Thoracic aorta (tissue), 2 donors: ENCODE measurements at places on chromosomes 16 and 17.
A peak's percentile ranks its signal among the peaks of the same experiment; 100 is the strongest.

DNA sequence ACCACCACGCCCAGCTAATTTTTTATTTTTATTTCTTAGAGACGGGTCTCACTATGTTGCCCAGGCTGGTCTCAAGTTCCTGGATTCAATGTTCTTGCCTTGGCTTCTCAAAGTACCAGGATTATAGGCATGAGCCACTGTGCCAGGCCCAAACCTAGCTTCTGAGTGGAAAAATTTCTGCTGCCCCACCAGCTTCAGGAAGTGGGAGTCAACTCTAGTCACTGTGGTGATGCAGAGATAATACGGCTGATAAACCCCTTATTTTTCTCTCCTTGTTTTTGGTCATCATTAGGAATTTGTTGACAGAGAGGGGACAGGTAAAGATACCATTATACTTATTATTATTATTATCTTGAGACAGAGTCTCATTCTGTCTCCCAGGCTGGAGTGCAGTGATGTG is 27.8 kb upstream of the PHOSPHO1 start:
- no peak for DNase-seq

GRCh38 chr17:58325289-58325726 is 3.3 kb downstream of the TSPOAP1 start:
- no peak for DNase-seq

DNA sequence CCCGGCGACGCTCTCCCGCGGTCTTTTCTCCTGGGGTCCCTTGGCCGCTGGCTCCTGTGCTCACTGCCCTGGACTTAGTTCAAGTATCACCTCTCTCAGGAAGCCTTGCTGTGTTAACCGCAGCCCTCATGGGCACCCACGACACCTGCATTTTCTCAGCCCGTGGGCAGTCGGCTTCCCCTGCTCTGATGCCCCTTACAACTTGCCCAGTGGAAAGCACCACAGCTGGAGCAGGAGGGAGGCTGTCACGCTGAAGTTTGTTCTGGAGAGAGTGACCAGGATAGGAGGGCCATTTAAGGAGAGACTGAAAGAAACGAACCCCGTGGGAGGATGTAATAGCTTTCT is 395 bp downstream of the STXBP4 start:
- DNase-seq: no peak

- no peak for DNase-seq
Observed at GRCh38 chr16:77234611-77235010, 35.4 kb downstream of the SYCE1L start.

GRCh38 chr16:49409121-49409520 is 35.5 kb downstream of the C16orf78 start:
- DNase-seq: no peak

- DNase-seq: no peak
Observed at GRCh38 chr17:82752371-82753200, 721 bp downstream of the TBCD start.

GRCh38 chr16:86809458-86809955 is 231.2 kb downstream of the FOXL1 start:
- DNase-seq: no peak

DNA sequence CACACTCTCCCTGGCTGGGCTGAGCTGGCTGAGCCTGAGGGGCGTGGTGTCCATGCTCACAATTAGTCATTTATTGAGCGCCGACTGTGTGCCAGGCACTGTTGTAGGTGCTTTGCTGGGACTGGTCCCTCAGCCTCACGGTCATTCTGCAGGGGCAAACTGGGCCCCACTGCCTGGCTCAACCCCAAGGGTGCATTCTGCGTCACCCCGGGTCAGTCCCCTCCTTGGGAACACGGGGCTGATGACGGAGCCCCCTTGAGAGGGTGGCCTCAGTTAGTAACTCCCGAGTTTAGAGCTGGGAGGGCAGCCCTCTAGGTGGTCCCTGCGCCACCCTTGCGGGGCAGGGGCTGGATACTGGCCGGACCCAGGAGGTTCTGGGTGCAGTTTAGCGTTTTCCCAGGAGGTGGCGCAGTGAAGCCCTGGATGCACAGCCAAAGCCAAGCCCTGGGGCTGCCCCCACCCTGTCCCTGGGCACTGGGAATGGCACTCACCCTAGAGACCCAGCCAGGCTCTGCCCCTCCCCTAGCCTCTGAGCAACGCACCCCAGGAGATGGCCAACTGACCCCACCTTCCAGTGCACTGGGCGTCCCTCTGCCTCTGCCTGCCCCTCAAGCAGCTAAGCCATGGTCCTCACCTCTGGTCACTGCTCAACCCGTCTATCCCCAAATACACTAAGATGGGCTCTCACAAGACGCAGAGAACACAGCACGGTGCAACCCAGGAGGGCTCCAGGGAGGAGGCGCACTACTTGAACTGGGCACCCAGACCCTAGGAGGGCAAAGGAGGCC is 243.2 kb upstream of the GSE1 start:
- peak; percentile 32 for DNase-seq

GRCh38 chr16:53281280-53281679 is 153.0 kb upstream of the RBL2 start:
- no peak for DNase-seq

DNA sequence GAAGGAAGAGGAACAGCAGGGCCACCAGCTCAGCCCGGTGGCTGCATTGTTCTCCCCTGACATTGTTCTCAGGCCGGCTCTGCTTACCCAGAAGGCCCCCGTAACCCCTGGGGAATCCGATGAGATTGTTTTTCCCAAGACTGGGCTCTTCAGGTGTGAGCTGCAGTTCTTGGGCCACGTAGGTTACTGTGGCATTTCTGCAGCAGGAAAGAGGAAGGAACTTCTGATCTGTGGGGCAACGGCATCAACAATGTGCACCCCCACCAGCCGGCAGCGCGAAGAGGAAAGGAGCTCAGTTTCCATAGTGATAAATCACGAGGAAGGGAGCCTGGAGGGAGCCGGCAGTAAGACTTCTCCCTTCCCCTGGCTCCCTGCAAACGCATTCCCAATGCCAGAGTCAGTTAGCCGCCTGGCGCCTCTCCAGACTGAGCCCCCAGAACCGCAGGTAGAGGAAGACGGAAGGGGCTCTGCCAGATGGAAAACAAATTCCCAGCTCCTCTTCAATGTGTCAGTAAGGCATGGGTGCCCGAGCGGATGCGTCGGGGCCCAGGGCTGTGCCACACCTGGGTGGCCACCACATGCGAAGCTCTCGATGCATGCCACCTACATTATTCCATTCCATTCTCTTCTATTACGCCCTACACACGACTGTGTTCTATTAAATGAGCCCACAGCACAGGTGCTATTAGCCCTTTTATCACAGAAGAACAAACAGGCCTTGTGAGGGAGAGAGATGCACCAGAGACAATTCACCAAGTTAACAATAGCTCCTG is 21.5 kb upstream of the PECAM1 start:
- DNase-seq: no peak

- no peak for DNase-seq
Observed at GRCh38 chr17:48915459-48916282, 7.5 kb downstream of the UBE2Z start.

DNA sequence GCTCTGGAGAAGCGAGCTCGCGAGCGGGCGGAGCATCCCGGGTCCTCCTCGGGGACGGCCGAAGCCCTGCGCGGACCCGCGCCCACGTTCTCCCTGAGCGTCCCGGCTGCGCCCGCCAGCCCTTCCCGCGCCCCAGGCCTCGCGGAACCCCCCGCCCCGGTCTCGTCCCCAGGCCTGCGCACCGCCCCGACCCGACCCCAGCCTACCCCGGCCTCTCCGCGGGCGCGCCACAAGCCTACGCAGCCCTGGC is 159 bp downstream of the USP36 start:
- no peak for DNase-seq

DNA sequence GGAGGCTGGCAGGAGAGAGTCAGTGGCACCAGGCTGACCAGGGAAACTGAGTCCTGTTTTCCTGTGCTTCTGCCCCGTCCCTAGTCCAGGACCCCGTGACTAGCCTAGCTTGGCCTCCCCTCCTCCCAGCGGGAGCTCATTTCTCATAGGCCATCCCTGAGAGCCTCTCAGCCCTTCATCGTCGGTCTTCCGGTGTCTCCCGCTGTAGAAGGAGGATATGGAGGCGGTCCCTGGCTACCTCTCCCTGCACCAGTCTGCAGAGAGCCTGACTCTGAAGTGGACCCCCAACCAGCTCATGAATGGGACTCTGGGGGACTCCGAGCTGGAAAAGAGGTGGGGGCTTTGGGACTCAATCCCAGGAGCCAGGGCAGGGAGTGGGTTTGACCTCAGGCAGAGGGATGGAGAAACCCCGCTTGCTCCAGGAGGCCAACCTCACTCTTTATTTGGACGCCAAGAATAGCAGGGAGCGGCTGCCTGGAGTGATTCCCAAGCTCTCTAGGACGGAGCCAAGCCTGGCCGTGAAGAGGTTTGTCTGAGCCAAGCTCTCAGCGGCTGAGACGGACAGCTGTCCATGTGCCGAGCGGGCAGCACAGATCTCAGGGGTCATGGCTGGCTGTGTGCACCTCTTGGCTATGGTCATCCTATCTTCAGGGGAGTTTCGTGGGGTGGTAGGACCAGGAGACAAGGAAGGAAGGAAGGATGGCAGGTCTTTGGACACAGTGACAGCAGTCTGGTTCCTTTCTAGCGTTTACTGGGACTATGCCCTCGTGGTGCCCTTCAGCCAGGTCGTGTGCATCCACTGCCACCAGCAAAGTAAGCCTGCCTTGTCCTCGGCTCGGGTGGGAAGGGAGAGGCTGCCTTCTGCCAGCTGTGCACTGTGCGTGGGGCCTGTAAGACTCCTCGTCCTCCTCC is 26.8 kb downstream of the SGSM2 start:
- no peak for DNase-seq

DNA sequence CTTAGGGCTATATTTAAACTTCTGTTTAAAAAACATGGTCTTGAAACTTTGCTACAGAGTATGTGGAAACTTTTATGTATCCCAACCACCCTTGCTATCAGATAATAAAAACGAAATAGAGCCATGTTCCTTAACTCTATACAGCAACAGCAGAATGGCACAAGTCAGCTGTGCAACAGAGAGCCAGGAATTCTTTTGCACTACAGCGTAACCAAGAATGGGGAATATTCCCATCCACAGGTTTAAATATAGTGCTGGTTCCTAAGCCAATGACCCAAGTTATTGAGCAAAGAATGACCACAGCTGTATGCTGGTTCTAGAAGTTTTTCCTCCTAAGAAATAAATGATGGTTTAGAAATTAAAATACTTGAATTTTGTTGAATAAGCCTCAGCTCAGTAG is 33.1 kb downstream of the SETD6 start:
- DNase-seq: no peak

DNA sequence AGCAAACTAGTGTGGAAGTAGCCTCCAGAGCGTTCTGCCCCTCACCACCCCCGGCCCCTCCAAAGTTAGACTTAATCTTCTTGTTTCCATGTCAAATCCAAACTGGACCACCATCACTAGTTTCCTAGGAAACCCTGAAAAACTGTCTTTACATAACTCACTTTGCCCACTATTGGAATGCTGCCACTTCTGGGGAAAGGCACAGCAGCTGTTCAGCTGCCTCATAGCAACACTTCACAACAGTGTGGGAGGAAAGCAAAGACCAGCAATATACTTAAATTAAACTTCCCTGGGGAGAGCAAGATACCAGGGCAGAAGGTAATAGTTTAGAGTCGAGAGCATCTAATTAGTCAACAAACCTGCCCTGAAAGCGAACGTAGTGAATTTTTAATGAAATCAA is 452.2 kb downstream of the KCNJ2 start:
- no peak for DNase-seq

DNA sequence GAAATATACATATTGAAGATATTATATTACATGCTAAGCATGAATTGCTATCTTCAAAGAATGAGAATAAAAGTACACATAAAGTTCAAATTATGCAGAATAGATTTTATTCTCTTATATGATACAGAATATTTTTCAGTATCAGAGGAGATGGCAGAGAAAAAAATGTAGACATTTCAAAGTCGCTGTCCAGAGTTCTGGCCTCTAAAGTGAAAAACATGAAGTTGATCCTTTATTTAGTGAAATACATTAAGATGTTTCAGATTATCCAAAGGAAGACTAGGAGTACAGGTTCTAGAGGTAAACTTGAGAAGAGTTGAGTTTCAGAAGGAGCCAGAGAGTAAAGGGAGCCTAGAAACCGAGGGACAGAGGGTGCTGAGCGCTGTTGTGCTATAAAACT is 303.6 kb downstream of the UTP18 start:
- no peak for DNase-seq
